Midbrain (tissue), 1 donor: ENCODE measurements at places on chromosomes 11 and 22.

DNA sequence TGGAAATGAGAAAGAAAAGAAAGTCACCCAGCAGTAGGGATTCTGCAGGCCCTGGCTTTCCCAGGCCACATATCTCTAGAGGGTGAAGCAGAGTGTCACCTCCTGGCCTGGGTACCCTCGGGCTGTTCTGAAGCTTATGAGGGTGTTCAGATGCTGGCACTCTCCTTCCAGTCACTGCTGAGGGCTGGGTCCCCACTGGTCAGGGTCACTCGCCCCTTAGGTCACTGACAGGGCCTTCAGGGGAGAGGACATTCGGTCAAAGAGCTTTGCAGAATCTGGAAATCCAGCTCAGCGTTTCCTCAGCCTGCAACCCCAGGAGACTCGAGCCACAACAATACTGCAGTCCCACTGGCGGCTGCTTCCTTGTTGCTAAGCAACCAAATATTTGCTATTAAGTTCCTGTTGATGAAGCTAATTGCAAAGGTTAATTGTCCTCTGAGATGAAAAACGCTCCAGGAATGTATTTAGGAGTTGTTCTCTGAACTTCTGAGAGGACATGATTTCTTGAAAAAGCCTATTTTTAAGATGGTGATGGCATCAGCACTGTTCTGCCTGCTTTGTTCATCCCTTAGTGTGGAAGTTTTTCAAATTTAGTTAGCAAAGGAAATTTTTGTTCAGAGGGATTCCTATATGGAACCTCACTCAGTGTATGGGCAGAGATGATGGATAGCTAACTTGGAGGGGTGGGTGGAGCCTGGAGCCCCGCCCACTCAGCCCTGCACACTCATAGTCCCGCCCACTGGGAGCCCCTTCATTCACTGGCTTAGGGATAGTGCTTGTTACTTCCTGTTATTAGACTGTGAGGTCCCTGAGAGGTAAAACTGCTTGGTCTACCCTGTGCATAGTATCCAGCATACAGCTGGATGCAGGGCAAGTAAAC is 109.2 kb downstream of the CSNK2A3 start:
- DNase-seq: no peak

DNA sequence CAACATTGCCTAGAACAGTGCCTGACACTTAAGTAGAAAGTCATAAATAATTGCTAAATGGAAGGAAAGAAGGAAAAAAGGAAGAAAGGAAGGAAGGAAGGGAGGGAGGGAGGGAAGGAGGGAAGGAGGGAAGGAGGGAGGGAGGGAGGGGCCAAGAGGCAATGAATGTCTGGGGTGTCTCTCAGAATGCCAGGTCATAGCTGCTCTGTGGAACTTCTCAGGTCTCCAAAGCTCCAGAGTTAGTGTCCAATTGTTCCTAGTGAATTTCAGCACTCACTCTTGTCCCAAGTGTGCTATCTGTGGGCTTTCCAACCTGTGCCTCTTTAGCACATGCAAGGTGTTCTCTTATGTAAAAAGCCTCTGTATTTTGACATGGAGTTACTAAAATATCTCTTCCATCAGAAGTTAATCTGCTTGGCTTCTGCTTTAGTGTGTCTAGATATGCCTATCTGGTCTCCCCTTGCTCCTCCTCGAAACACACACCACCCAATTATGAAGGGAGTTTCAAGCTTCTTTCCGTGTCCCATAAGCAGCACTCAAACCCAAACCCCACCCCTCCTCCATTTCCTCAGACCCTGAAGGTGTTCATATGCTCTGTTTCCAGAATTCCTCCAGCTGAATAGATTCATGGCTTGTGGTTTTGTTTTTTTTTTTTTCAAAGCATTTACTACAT is 56.5 kb downstream of the FAM76B start:
- DNase-seq: no peak

GRCh38 chr11:70523384-70524095 is 125.2 kb downstream of the CTTN start:
- DNase-seq: no peak

GRCh38 chr11:69325446-69325845 is 31.5 kb downstream of the MYEOV start:
- DNase-seq: no peak

- DNase-seq: no peak
Observed at GRCh38 chr11:93249459-93250220, 51.8 kb upstream of the SLC36A4 start.

DNA sequence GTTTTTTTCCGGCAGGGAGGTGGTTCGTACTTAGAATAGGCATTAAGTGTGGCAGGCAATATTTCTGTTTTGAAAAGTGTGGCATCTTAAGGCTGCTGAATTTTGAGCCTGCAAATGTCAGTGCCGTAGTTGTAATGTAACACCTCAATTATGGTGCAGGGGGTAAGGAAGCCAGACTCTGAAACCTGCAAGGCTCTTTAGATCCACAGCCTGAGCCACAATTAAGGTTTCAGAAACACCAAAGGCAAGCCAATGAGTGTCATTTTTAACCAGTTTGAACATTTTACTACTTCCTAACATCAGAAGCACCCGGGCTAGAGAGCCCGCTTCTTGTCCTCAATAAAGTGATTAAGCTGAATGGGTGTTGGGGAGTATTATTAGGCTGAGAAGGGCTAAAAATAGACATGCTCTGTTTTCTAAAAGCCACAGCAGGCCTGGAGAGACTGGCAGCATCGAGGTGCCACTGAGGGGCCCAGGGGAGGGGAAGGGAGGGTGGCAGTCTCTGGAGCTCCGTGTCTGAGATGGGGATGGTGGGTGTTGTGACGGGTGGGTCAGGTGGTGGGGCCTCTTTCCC is 113.4 kb downstream of the ZBTB16 start:
- DNase-seq: no peak

DNA sequence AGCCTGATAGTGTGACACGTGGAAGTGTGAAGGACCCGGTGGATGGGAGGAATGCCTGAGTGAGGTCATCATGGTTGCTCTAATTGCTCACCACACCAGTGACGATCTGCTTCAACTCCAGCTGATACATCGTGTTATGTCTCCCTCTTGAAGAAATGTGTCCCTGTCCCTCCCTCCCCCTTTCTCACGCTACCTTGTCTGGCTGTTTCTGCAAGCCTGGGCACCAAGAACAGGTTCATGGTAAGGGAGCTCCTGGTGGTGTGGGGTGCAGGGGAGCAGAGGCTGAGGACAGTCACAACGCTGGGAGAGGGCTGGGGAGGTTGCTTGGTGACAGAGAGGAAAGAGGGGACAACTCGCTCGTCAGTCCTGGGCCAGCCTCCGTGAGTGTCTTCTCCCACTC is 413.4 kb downstream of the SOX6 start:
- DNase-seq: no peak

DNA sequence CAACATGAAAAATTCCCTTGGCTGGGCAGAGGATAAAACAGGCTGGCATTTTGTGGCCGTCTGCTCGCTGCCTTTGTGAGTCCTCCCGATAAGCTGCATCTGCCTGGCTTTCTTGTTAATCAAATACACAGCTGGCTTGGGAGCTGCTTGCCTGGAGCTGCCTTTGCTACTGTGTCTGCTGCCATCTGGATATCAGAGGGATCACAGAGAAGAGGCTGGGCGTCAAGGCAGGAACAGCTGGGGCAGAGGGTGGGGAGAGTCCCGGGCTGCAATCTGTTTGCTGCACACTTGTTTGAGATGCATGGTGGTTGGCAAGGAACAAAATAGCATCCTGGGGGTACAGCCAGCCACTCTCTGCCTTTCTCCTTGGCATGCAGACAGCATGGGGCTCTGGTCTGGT is 36.0 kb downstream of the COMMD9 start:
- DNase-seq: peak; percentile 30

GRCh38 chr11:110921742-110922521 is 209.7 kb upstream of the ARHGAP20 start:
- DNase-seq: no peak

- DNase-seq: no peak
Observed at GRCh38 chr11:66230978-66231377, 37.5 kb upstream of the RAB1B start.
